Esophagus muscularis mucosa (tissue), 4 donors: ENCODE measurements at places on chromosomes 1 and 21. TPM values are rescaled to one million over a fixed set of nuclear protein-coding genes. Genes with fewer than 3 reads are reported as not detected.

- DNase-seq = no peak
Observed at GRCh38 chr1:109850194-109850593, 60.5 kb upstream of the CSF1 start.

- DNase-seq = no peak
Observed at GRCh38 chr1:103250441-103250861, 142.1 kb upstream of the COL11A1 start.

GRCh38 chr21:31922881-31923280, 50.1 kb downstream of the HUNK start:
- no peak for DNase-seq

DNA sequence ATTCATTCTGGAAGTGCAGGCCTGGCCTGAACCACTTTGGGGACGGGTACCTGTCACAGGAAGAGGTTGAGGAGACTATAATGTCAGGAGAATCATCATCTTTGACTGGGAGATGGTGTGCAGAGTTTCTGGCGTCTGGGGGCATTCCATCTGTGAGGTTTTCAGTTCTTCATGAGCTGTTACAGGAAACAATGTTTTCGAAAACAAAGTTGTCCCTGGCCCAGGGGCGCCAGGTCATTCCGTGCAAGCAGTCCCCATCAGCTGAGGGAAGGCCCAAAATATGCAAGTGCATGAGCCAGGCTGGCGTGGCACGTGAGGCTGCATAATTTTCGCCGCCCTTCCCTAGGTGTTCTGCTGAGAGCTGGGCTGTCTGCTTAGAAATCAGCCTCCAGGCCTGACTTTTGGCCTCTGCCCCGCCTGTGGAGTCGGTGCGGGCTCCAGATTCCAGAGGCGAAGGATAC, 68.4 kb upstream of the ATP5PO start:
- no peak for DNase-seq

The OR2G6 gene
- not detected for total RNA-seq

DNA sequence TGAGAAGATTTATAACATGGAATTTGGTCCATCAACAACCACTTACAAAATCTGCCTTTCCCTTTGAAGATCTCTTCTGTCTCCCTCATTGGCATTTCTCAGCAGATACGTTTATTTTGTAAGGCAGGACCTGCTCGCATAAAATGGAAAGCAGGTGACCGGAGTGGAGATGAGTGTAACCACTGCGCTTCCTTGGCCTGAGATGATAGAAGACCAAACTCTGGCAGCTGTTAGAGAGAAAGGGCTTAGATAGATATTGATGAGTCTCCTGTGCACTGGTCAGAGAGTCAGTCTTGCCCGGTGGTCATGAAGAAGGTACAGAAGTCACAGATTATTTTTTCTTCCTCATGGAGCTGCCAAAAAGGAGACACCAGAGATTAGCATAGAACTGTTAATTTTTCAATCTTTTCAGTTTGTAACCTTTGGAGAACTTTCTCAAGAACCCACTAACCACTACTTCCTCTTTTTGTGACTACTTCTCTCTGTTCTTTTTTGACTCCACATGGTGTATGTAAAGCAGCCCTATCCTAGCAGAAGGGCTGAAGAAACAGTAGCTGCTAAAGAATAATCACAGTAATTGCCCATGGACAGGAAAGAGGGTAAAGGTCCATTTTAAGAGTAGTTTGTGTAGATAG, 47.6 kb downstream of the FCRL3 start:
- no peak for DNase-seq

DNA sequence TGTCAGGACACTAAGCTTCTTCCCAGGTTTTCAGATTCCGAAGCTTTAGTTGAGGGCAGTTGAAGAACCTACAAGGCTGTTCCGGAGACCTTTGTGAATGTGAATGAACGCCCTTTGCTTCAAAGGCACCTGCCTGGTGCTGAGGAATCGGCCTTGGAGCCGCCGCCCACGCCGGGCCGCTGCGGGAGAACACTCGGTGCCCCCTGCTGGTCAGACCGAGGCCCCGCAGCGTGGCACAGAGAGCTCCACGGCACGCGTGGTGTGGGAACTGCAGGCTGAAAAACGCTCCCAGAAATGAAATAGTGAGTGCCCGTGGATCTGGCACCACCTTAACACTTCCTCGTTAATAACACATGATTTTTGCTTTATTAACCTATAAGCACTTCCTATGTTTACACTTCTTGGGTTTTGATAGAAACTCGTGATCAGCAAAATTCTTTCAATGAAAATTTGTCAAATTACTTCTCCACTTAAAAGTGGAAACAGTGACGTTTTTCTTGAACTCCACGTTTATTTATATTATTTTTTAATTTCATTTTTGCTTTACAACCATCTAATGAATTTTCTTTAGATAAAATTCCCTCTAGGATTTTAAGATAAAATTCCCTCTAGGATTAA, 460.6 kb downstream of the DSCAM start:
- no peak for DNase-seq

- peak; percentile 7 for DNase-seq
Observed at GRCh38 chr1:168218658-168219057, 7.1 kb upstream of the SFT2D2 start.

DNA sequence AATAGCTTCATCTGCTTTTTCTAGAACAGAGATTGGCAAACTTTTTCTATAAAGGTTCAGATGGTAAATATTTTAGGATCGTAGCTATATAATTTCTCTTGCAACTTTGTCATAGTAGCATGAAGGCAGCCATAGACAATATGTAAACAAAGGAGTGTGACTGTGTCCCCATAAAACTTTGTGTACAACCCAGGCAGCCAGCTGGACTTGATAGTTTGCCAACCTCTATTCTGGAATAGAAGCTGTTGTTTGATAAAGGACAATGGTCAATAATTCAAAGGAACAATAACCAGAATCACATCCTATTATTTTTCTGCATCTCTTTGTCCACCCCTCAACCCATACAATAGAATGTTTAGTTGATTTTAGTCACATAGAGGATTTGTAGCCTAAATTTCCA, 286.7 kb downstream of the LMX1A start:
- DNase-seq = no peak

GRCh38 chr1:228459091-228459993, 27.8 kb upstream of the RNF187 start:
- no peak for DNase-seq

DNA sequence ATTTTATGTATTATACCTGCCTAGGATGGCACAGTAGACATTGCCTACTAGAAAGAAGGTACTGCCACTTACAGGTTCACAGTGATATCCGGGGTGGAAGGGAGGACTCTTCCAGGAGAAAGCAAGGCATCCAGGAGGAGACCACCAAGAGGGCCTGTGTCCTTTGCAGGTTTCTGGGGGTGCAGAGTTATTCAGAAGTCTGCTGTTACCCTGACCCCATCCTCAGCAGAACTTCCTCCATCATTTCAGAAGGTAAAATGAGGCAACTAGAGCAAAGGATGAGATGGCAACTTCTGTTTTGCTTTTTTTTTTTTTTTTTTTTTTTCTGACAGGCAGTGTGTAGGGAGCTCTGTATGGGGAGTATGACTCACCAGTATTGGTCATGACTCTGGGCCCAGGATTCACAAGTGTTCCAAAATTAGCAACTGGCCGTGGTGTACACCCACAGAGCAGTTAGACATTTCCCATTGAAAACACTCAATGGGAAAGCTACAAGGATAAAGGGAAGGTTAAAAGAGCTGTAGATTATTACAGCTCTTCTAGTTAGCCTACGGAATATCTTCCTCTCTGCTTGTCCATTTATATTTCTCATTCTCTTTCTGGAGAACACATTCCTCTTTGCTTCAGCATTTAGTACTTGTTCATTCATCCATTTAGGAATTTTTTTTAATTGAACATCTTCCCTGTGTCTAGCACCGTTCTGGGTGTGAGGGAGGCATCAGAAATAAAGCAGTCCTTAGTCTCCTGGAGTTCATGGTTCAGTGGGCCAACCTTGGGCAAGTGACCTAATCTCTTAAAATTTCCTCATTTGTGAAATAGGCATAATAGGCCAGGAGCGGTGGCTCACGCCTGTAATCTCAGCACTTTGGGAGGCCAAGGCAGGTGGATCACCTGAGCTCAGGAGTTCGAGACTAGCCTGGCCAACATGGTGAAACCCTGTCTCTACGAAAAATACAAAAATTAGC, 50.5 kb upstream of the PPP2R5A start:
- no peak for DNase-seq

- DNase-seq = no peak
Observed at GRCh38 chr1:229699613-229700267, 73.7 kb downstream of the URB2 start.

GRCh38 chr1:233094269-233094668, 143.9 kb downstream of the NTPCR start:
- DNase-seq = no peak

DNA sequence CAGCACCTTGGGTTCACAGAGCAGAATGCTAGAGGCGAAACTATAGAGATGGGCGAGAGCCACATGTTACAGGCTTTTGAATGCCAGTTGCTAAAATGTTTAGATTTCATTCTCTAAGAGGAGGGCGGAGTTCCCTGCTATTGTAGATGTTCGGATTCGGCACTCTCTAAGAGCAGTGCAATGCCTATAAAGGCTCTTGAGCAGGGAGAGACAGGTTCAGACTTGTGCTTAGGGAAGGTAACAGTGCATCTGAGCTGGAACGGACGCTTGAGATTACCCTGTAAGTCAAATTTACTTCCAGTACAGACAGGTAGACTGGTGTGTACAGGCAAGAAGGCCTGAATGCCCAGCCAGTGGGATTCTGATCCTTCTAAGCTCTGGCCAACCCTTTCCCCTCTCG, 15.3 kb downstream of the LURAP1 start:
- DNase-seq = no peak

DNA sequence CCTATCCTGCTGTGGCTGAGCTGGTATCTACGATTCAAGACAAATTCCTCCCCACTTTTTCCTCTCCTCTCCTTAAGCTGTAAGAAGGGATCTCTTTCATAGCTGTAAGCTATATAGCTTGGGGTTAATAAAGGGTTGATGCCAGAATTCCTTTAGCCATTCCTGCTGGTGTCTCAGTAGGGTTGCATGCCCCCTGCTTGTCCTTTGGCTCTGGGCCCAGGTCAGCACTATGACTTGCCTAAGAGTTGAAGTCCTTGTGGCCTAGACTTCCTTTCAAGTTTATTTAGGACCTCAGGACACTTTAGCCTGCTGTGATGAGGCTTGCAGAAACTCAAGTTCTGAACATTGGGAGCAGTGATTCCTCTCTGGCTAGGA, 270.0 kb downstream of the AMY1C start:
- DNase-seq = no peak

GRCh38 chr21:26148840-26149354, 21.7 kb downstream of the APP start:
- no peak for DNase-seq

DNA sequence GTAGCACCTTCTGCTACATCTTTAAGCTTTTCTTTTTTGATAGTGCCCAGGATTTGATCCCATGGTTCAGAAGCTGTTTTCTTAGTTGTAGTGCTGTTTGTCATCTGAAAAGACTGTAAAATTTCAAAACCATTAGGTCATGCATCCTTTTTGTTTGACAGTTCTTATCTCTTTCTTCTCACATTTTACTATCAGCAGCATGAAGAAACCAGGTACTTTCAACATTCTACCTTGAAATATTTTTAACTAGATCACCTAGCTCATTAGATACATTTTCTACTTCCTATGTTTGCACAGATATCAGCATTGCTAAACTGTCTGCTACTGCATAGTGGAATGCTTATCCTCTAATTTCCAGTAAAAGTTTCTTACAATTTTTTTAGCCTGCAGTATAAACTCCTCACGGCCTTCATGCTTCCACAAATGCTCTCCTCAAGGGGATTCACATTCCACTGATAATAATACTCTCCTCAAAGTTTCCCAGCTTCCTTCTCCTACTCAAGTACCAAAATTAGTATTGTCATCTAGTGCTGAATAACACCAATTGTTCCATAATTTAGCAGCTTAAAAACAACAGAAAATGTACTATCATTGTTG, 243.9 kb upstream of the ZRANB2 start:
- no peak for DNase-seq

DNA sequence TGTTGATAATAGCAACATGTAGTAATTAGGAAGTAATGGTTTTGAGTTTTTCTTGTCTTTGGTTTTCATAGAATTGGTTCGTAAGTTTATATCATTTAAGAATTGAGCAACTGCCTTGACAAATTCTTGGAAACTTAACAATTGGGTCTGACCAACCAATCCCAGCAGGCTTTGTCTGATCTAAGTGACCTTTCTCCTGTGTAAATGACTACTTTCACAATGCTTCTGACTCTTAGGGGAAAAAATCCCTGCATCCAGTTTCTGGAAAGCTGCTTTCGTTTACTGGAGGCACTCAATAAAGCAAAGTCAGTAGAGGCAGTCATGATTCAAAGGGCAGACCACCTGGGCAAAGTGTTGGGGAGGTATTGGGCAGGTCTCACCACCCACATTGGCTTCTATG, 303.6 kb upstream of the FAM78B start:
- no peak for DNase-seq

The PLPPR4 gene
- total RNA-seq = 0.83 TPM

DNA sequence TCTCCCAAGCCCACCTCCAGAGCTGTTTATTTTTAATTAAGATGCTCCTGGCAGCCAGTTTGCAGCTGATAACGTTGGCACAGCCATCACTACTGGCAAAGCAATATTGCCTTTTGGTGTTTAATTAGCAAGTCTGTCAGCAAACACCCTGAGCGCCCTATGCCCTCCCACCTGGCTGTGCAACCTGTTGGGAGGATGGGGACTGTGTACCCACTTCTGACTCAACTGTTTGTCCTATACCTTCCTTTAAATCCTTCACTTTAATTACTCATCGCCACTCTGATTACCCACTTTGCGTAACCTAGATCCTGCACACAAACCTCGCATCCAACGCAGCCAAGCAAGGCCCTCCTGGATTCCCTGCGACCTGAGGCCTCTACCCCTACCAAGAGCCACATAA, 67.1 kb downstream of the BCAR3 start:
- no peak for DNase-seq
